Stimulated activated CD4-positive, alpha-beta T cell treated with anti-CD3 and anti-CD28 coated beads, Interleukin-2, amount 100 ng/mL, for 24 hours (primary cell): ENCODE measurements at places on chromosomes 12 and 14.

GRCh38 chr14:66979101-66979974 is 209.9 kb upstream of the GARIN2 start:
- no peak for DNase-seq

GRCh38 chr14:98961191-98961590 is 310.8 kb downstream of the BCL11B start:
- DNase-seq: no peak

- no peak for DNase-seq
Measured at GRCh38 chr14:100911665-100912316, 8.3 kb upstream of the RTL1 start.

- no peak for DNase-seq
Measured at GRCh38 chr12:108691998-108692808, 39.1 kb downstream of the CORO1C start.

- DNase-seq: no peak
Measured at GRCh38 chr14:51396222-51396815, 156.3 kb downstream of the TMX1 start.

GRCh38 chr12:92452763-92453162 is 250.0 kb upstream of the PLEKHG7 start:
- DNase-seq: no peak

DNA sequence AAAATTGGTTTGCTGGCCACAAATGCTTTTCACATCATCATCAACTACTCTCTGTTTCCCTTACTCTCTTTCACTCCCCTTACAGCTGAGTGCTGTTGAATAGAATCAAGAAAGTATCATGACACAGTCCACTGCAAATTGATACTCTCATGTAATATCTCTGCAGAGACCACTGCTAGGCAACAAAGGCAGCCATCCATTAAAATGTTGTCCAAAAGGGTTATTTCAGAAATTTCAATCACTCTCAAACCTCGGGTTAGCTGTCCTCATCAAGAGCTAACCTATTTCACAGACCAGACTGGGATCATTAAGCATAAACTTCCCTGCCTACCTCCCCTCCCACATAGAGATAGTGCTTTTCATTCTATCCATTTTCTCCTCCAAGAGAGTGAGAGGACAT is 186.7 kb downstream of the PLCZ1 start:
- no peak for DNase-seq

- DNase-seq: no peak
Measured at GRCh38 chr12:1869145-1869544, 48.8 kb downstream of the LRTM2 start.

GRCh38 chr12:88860851-88861250 is 280.6 kb upstream of the KITLG start:
- no peak for DNase-seq

- no peak for DNase-seq
Measured at GRCh38 chr14:80805136-80805535, 136.4 kb downstream of the CEP128 start.

DNA sequence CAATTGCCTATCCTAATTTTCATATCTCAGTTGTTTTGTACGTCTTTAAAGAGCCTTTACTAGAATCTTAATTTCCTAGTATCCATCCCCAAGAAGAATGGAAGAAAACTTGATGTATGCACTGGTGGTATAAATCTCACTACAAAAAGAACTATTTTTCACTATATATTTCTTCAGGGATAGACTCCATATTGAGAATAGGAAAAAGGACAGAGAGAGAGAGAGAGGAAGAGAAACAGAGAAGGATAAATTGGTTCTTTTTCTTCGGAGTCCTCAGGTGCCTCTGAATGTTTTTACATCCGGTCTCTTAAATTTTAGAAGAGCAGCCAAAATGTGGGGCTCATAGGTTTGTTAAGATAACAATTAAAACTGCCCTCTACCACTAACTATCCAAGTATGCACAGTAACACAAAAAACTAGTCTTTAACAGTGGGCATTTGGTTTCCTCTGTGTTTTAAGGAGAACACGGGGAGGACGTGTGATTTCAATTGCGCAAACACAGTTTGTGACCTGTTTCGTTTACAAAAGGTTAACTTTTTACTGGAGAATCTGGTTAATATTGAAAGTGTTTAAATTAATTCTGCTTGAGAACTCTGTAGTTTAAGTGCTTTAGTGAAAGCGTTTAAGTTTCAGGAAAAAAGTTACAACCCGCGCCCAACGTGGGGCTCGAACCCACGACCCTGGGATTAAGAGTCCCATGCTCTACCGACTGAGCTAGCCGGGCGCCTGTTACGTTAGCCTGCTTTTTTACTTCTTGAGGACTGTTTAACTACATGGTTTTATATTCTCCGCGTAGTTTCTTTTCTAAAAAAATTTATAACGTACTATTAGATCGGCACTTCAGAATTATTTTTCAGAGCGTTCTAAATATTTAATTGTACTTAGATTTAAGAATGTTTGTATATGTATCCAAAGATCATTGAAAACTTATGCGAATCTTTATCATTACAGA is 5.1 kb upstream of the PSMA3 start:
- peak; percentile 87 for DNase-seq

DNA sequence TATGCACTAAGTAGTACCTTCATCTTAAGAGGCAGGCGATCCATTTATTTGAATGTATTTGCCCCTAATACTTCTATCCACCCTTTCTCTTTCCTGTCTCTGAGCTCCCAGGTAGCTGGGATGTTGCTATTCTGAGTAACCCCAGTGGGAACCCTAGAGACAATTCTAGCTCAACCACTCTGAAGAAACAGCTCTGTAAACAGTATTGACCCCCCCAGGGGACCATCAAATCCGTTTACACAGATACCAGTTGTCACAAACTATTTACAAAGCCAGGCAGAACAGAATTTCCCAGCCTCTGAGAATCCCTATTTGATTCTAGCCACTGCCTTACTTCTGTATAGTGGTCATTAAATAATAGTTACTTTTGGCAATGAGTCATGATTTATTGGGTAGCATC is 64.9 kb downstream of the MIPOL1 start:
- DNase-seq: no peak

GRCh38 chr12:46609273-46609623 is 216.5 kb downstream of the SLC38A4 start:
- no peak for DNase-seq

GRCh38 chr12:40015345-40015744 is 90.5 kb downstream of the SLC2A13 start:
- no peak for DNase-seq

DNA sequence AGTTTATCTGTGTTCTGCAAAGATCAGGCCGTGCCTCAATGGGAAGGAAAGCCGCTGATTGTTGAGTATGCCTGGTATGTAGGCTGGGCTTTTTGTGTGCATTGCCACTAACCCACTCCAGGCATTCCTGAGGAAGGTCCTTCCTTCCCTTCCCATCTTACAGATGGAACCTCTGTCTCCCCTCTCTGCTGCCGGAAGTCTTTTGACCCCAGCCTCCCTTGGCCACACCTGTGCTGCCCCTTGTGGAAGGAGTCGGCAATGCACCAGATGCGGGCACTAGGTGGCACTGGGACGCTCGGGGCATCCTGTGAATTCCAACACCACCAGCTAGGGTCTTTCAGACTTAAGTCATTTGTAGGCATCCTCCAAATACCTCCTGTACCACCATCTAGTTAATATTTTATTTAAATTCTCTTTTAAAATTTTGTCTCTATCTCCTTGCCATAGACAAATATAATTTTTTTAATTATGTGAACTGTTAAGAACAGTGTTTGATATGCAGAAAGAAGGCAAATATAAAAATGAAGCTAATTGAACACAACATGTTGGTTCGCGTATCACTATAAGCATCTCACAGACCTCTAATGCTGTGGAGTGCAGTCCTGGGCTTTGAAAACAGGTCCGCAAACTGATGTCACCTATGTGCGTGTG is 99.6 kb downstream of the RIN3 start:
- peak; percentile 80 for DNase-seq

DNA sequence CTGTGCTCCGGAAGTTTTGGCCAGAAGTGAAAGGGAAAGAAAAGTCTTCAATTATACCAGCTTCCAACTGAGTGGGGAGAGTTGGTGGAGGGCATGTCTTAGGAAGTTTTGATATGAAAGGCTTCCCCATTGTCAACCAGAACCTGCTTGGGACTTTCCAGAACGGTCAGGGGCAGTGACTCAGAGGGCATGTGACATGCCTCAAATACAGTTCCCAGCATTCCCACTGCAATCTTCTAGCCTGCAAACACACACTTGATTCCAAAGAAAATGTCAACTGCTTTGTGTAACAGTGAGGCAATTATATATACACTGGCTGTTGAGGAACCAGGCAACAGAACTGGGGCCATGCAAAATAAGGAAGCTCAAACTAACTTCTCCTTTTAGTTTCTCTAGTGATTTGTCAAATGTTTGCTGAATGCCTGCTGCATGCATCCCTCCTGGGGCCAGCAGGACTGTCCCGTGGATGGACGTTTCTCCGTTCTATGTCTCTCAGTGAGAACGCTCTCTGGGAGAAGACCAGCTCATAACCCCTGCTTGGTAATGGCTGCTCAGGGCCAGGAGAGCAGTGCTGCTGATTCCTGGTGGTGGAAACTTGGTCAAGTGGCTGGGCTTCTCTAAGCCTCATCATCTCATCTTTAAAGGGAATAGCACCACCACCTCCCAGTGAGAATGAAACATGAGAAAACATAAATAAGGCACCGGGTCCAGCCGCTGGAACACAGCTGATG is 18.3 kb downstream of the SLC25A47 start:
- DNase-seq: peak; percentile 18

- no peak for DNase-seq
Measured at GRCh38 chr14:104439625-104440024, 139.9 kb upstream of the C14orf180 start.

DNA sequence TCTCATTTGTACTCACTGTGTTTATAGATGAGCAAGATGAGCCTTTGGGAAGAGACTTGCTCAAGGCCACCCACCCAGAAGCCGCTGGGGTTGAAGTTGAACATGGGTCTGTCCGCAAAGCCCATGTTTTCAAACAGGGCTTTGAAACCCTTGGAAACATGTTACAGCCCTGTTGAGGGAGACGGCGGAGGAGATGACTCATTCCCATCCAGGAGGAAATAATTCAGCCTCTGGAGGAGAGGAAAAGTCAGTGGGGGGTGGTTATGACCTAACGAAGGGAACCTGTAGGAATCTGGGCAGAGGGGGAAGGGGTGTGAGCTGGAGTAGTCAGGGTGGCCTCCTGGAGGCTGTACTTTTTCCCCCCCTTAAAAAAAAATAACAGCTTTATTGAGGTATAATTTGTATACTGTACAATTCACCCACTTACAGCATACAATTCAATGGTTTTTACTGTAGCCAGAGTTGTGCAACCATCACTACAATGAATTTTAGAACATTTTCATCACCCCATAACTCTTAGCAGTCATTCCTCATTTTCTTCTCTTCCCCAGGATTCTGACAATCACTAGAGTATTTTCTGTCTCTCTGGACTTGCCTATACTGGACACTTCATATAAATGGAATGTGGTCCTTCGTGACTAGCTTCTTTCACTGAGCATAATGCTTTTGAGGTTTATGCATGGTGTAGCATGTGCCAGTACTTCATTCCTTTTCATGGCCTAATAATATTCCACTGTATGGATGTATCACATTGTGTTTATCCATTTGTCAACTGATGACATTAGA is 1.9 kb upstream of the RIN3 start:
- DNase-seq: no peak

DNA sequence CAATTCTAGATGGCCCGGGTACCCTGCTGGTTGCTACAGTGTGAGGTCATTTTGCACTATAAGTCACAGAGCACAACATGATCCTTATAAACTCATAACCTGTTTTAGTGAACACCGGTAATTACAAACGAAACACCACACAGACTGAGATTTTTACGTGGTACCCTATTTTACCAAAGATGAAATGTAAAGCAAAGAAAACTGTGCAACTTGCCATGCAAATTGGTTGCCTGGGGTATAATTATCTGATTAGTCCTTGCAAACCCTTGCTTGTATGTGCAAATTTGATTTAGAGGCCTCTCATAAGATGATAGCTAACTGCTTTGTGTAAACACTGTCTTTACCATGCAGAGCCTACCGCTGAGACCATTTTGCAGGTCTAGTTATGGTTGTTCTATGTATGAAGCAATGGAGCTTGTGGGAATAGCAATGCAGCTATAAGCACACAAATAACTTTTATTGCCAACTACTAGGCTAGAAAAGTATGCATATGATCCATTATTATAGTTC is 372.1 kb upstream of the FAR2 start:
- DNase-seq: no peak

- DNase-seq: no peak
Measured at GRCh38 chr14:33612197-33612505, 338.7 kb downstream of the EGLN3 start.

- DNase-seq: peak; percentile 44
Measured at GRCh38 chr14:81219759-81220579, 790 bp downstream of the GTF2A1 start.

DNA sequence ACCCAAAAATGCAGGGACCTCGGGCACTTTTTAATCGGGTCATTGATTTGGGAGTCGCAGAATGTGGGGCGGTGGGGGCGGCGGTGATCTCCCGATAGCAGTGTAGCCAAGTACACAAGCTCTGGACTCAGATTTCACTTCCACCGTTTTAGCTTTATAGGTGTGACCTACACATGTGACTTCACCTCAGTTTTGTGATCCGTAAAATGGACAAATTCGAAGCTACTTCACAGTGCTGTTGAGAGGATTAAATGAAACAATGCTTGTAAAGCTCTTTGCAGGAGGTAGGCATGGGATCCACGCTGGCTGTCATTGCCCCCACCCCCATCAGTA is 478 bp downstream of the RITA1 start:
- no peak for DNase-seq
